ENCODE measurements at places on chromosomes 11 and 22.

GRCh38 chr11:45089251-45089650 is 57.2 kb upstream of the PRDM11 start:
- DNase-seq = peak; percentile 86

DNA sequence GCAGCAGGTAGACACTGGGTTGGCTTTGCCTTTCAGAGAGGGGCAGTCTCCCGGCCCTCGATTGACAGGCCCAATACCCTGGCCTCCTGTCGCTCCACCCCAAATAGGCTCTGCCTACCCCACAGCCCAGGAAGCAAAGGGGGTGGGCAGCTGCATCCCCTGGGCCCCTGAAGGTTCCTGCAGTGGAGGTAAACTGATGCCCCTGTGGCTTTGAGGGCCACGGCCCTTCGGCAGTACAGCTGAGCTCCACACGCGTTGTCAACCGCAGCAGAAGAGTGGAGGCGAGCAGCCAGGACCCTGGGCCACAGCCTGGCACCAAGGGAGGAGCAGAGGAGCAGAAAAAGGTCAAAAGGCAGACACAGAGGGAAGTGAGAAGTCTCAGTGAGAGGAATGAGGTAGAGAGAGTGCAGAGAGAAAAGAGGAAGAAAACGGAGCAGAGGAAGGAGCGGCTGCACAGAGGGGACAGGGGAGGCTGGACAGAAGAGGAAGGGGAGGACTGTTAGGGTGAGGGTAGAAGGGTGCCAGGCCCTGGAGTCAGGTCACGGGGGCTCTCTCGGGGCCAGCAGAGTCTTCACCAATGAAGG is 64.0 kb downstream of the SLC22A12 start:
- no peak for DNase-seq

DNA sequence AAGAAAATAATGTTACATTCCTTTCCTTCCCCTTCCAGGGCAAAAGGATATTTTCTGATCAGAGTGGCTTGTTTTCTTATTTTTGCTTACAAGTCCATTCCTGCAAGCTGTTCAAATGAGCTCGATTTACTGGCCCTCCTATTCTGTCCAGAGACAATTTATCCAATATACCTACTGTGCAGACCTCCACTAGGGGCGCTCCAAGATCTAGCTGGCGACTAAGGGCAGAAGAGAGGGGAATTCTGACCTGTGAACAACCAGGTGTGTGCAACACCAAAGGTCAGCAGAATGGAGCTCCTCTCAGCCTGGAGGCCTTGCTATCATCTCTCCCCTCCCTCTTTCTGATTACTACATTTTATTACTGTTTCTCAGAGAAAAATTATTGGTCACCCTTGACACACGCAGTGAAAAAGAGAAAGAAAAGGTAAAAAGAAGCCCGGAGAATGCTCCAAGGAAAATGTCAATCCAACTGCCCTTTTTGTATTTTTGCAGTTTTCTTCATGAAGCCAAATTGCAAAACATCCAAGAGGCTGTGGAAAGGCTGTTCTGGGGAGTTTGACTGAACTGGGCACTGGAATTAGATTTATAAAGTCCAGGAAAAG is 3.2 kb downstream of the SEZ6L start:
- peak; percentile 7 for DNase-seq

DNA sequence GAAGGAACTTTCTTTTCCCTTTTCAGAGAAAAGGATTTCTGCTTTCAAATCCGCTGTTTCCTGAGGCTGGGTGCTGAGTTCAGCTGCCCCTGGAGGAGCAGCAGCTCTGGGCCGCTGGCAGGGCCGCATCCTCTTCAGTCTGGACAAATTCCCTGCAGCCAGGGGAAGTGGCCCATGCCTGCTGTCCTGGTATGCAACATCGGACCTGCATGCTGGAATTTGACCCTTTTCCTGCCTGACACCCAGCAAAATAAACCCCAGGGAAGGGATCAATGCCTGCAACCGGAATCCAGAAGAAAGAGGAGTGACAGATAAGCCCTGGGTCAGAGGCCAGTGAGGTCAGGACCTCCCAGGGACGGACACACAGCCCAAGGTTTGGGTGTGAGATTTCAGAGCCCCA is 54.1 kb upstream of the LINC01488 start:
- no peak for DNase-seq

DNA sequence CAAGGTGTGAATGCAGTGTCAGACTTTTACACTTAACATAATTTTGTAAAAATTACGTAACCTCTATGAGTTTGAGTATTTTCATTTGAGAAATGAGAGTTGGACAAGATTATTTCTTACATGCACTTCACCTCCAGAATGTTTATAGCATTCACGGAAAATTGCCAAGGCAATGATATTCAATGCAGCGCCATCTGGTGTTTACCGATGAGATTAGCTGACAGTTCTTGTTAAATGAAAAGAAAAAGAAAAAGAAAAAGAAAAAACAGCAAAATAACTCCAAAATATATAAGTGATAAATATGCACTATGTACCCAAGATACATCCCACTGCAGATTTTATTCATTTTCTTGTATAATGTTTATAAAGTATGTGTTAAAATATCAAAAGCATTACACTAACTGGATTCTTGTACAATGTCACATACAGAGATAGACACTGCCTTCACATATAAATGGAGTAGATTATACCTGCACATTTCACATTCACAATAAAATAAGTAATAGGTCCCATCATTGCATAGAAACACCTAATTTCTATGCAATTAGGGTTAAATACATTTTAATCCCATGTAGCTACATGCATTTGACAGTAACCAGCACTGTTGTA is 976.3 kb upstream of the FAT3 start:
- DNase-seq = peak; percentile 57

GRCh38 chr22:37020192-37020479 is 594 bp downstream of the MPST start:
- DNase-seq = peak; percentile 35

DNA sequence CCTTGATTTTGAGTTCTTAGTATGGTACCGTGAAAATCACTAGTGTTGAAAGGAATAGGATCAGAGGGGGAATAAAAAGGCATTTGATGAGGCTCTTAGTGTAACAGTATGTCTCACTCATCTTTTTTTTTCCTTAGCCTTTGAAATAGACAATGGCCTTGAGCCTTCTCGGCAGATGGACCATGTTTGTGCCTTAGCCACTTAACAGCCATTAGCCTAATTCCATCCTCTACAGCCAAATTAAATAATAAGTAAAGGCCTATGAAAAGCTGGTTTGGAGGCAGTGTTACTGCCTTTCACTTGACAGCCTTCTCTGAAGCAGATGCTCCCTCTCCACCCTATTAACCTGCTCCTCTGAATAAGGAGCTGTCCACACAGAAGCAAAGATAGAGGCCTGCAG is 580.7 kb downstream of the NTM start:
- no peak for DNase-seq

- no peak for DNase-seq
Observed at GRCh38 chr11:2432171-2432621, 12.1 kb downstream of the TRPM5 start.
